ENCODE measurements at places on chromosomes 13 and 19.

- DNase-seq: no peak
Observed at GRCh38 chr19:2711172-2711874, 8.8 kb upstream of the GNG7 start.

DNA sequence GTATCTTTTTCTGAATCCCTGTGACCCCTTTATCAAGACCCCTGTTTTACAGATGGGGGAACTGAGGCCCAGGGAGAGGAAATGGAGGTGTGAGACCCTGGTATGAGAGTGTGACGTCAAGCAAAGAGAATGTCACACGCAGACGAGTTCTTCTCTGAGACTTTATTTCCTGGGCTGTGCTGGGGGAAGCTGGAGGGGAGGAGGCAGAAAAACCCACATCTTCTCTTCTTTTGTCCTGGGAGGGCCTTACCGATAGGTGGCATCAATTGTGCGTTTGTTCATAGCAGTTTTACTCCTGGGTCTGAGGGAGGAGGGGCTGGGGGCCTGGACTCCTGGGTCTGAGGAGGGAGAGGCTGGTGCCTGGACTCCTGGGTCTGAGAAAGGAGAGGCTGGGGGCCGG, 4.9 kb upstream of the KLK15 start:
- no peak for DNase-seq

DNA sequence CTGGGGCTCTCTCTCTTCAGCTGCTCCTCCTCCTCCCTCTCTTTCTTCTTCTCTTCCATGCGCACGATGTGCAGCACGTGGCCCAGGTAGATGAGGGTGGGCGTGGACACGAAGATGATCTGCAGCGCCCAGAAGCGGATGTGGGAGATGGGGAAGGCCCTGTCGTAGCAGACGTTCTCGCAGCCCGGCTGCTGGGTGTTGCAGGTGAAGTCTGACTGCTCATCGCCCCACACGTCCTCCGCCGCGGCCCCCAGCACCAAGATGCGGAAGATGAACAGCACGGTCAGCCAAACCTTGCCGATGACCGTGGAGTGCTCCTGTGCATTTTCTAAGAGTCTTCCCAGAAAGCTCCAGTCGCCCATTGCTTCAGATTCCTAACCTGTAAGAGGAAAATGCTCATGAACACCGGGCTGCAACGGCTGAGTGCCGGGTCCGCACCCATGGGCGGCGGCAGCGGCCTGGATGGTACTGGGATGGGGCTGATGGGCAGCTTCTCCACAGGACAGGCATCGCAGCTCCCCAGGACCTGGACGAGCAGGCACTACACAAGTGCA, 17.8 kb downstream of the GJA3 start:
- no peak for DNase-seq

DNA sequence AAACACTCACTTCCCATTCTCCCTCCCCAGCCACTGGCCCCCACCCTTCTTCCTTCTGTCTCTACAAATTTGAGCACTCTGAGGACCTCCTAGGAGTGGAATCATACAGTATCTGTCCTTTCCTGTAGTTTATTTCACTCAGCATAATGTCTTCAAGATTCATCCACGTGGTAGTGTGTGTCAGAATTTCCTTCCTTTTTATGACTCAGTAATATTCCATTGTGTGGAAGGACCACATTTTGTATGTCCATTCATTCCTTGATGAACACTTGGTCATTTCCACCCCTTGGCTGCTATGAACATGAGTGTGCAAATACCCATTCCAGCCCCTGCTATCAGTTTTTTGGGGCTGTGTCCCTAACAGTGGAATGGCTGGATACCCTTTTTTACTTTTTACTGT, 9.8 kb downstream of the KLF2 start:
- DNase-seq: no peak

GRCh38 chr13:82501834-82502233, 1380.4 kb downstream of the SLITRK1 start:
- no peak for DNase-seq

GRCh38 chr19:12891553-12892021, 627 bp downstream of the GCDH start:
- DNase-seq: no peak

DNA sequence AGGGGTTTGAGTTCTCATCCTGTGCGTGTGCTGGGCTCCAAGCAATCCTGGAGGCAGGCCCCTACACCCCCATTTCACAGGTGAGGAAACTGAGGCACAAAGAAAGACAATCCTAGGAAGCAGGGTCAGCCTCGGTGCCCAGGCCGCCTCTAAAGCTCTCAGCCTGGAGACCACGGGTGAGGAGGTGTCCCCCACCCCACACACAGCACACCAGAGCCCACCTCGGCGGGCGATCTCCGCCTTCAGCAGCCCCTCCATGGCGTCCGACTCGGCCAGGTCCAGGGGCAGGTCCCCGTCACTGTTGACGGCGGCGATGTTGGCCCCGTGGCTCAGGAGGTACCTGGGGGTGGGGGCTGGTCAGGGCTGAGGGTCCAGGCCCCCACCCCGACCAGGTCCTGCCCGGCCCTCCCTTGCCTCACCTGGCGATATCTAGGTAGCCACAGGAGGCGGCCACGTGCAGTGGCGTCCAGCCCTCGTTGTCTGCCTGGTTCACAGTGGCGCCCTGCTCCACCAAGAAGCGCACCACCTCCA, 5.1 kb downstream of the PPP1R12C start:
- no peak for DNase-seq

DNA sequence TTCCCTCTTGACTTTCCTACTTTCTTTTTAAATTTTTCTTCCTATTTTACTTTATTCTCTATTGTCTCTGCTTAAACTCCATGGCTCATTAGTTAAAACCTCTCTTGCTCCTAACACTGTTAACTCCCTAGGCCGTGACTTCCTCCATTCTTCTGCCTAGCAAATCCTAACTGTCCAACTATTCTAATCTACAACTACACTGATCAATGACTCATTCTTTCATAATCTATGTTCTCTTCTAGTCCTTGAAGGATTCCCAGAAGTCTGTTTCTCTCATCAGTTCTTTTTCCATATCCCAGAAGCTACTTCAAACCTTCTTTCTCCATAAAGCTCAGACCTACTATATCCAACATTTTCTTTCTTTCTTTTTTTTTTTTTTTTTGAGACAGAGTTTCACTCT, 66.9 kb downstream of the MICU2 start:
- DNase-seq: no peak
